CD4-positive, alpha-beta T cell treated with Interleukin-21 for 1 hour (primary cell): ENCODE measurements at places on chromosomes 6 and 20.

DNA sequence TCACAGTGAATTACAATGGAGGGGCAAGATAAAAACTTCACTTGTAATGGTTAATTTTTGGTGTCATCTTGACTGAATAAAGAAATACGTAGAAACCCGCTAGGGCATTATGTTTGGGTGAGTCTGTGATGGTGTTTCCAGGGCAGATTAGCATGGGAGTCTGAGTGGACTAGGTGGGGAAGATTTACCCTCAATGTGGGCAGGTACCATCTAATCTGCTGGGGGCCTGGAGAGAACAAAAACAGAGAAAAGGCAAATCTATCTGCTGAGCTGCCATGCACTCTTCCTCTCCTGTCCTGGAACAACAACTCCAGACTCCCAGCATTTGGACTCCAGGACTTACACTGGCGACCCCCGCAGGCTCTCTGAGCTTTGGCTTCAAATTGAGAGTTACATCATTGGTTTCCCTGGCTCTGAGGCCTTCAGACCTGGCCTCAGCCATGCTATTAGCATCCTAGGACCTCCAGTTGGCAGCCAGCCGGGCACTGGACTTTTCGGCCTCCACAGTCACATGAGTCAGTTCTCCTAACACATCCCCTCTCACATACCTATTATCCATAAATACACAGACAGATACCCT, 19.7 kb downstream of the NINL start:
- no peak for DNase-seq

DNA sequence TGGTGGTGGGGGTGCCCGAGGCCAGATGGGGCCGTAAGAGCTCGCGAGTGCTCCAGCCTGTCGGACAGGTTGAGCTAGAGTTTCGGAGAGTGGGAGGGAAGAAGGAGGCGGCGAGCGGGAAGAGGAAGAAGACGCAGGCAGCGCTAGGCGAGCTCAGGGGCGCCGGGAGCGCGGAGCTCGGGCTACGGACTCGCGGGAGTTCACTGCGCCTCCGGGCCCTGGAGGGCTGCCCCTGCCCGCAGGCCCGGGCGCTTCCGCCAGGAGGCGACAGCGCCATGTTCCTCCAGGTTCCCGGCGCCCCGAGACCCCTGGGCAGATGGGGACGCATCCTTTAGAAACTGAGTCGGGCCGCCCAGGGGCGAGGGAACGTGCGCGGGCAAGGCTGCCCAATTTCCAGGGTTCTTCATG, 984 bp downstream of the TFAP2C start:
- no peak for DNase-seq

GRCh38 chr6:21931641-21932335, 338.2 kb downstream of the SOX4 start:
- no peak for DNase-seq

- no peak for DNase-seq
Observed at GRCh38 chr6:104638841-104639290, 220.9 kb downstream of the HACE1 start.
